Hematopoietic multipotent progenitor cell (in vitro differentiated cells): ENCODE measurements at places on chromosomes 7 and 10. TPM values are rescaled to one million over a fixed set of nuclear protein-coding genes. Genes with fewer than 3 reads are reported as not detected.
A peak's percentile ranks its signal among the peaks of the same experiment; 100 is the strongest.

GRCh38 chr7:125184801-125185200, 255.2 kb upstream of the POT1 start:
- DNase-seq, result no peak

Gene RARRES2
- total RNA-seq, result 2.4 TPM

Gene AKR1D1
- not detected for total RNA-seq

Gene HOXA3
- 14.3 TPM for total RNA-seq

DNA sequence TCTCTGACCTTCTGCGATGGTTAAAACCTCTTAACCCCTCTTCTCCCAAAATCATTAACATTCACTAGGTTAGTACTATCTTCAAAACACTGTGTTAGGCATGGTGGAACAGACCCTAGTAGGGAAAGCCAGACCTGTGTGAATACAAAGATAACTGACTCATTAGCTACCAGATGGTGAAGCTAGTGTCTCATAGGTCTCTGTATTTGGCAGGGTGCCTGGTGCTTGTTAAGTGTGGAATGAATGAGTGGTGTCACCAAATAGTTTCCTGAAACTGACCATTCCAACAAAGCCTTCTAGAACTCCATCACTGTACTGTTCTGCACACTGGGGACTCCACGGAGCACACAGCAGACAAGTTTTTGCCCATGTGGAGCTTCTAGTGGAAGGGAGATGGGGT, 27.7 kb upstream of the TM9SF3 start:
- DNase-seq, result no peak

DNA sequence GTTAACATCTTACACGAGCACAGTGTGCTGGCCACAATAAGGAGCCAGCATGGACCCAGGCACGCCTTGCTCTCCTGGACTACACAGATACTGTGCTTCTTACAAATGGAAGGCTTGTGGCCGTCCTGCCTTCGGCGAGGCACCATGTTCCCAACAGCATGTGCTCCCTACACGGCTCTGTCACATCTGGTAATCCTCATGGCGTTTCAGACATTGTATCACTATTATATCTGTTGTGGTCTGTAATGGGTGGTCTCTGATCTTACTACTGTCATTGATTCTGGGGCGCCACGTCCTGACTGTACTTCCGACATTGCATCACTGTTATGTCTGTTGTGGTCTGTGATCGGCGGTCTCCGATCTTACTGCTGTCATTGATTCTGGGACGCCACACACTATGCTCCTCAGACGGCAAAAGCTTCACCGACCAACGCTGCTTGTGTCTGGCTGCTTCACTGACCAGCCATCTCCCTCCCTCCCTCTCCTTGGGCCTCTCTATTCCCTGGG, 195.4 kb downstream of the MAD1L1 start:
- DNase-seq, result no peak

- DNase-seq, result no peak
Measured at GRCh38 chr7:158446706-158447105, 140.9 kb downstream of the PTPRN2 start.

DNA sequence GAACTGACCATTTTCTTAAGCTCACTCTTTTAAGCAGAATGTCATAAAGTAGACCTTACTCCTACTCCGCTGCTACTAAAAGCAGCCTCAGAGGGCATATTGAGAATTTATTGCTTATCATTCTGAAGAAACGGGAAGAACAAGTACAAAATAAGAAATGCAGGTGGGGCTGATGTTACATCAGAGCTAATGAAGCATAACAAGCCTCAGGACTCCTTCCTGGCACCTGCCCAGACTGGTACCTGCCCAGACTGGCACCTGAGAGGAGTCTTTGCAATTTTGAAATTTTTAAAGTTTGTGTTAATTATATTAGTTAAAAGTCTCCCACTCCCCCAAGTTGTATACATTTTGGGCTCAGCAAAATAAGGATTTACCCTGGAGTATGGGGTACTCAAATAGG, 162.4 kb downstream of the SEMA3E start:
- DNase-seq, result no peak

- DNase-seq, result no peak
Measured at GRCh38 chr10:22927166-22927565, 687 bp upstream of the ARMC3 start.

Gene BICC1
- 1.3 TPM for total RNA-seq

Gene UCN3
- not detected for total RNA-seq

DNA sequence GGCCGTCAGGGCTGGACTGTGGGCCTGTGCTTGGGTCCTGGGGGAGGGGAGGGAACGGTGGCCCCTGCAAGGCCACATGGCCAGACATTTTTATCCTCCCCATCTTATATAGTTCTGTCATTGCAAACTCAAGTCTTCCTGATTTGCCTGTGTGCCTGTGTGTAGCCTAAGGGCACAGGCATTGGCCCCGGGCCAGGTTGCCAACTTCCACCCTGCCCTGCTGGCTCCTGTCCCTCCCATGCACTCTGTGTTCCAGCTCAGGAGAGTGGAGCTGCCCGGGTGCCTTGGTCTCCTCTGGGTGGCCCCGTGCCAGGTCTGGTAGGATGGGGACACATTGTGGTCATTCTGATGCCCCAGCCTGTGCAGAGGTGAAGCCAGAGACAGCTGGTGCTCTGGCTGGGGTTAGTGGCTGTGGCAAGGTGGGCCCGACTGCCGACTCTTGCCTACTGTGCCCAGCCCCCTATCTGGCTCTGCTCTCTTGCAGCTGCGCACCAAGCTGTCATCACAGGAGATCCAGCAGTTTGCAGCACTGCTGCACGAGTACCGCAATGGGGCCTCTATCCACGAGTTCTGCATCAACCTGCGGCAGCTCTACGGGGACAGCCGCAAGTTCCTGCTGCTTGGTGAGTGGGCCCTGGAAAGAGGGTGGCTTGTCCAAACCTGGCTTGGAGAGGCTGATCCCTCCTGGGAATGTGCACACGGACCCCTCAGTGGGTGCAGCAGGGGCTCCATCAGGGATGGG, 14.8 kb downstream of the NACAD start:
- no peak for DNase-seq

GRCh38 chr10:124236816-124237215, 143.4 kb upstream of the CHST15 start:
- no peak for DNase-seq

DNA sequence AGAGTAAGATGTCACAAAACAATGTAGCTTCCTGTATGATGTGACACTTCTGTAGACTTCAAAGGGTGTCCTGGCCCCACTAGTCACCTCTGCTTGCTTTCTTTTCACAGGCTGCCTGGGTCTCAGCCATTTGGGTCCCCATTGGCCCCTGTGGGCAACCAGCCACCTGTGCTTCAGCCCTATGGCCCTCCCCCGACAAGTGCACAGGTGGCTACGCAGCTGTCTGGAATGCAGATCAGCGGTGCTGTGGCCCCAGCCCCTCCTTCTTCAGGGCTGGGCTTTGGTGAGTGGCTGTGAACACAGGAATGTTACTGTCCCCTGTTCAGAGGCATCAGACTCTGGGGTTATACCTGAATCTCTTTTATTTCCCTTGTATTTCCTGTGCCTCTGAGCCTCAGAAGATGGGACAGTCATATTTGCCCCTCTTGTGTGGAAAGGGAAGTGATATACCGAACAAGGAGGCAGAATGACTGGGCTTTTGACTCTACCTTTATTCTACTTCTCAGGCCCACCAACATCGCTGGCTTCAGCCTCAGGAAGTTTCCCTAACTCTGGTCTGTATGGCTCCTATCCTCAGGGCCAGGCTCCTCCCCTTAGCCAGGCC, 15.4 kb downstream of the SEC24C start:
- DNase-seq, result no peak

DNA sequence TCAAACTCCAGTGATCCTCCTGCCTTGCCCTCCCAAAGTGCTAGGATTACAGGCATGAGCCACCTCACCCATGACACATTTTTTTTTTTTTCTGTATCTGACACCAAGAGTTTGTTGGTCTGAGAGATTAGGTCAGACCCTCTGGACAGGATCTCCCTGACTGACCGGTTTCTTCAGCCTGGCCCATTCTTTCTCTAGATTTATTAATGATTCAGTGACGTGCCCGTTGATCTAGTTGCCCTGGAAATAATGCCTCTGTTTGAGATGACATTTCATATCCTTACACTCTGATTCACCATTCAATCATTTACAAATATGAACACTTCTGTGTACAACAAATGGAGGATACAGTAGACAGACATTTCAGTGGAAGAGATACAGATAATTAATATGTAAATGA, 1.4 kb upstream of the ZNF212 start:
- DNase-seq, result no peak

DNA sequence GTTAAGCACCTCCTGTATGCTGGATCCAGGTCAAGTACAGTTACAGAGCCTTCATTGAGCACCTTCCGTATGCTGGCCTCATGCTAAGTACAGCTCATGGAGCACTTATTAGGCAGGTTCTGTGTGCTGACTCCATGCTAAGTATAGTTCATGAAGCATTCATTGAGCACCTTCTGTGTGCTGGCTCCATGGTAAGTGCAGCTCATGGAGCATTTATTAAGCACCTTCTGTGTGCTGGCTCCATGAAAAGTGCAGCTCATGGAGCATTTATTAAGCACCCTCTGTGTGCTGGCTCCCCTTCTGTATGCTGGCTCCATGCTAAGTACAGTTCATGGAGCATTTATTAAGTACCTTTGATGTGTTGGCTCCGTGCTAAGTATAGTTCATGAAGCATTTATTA, 30.5 kb downstream of the MMD2 start:
- DNase-seq, result no peak

Gene TUBAL3
- total RNA-seq, result 1.3 TPM

GRCh38 chr10:79056361-79056735, 12.4 kb upstream of the ZMIZ1 start:
- DNase-seq, result no peak

DNA sequence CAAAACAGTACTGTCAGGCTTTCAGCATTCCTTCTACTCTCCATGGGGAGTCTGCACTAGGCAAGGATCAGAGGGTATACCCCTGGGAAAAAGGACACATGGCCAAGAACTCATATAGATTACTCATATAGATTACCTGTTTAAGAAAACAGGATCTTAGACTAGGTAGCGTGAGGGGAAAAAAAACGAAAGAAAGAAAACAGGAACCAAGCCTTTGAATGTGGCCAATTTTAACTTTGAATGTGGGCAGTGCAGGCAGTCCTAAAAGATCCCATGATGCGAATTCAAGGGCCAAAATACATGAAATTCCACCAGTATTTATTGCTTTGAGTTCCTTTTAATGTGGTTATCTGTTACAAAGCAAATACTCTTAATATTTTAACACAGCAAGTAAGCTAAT, 108.6 kb upstream of the TAC1 start:
- DNase-seq, result no peak

Gene NRG3
- not detected for total RNA-seq

DNA sequence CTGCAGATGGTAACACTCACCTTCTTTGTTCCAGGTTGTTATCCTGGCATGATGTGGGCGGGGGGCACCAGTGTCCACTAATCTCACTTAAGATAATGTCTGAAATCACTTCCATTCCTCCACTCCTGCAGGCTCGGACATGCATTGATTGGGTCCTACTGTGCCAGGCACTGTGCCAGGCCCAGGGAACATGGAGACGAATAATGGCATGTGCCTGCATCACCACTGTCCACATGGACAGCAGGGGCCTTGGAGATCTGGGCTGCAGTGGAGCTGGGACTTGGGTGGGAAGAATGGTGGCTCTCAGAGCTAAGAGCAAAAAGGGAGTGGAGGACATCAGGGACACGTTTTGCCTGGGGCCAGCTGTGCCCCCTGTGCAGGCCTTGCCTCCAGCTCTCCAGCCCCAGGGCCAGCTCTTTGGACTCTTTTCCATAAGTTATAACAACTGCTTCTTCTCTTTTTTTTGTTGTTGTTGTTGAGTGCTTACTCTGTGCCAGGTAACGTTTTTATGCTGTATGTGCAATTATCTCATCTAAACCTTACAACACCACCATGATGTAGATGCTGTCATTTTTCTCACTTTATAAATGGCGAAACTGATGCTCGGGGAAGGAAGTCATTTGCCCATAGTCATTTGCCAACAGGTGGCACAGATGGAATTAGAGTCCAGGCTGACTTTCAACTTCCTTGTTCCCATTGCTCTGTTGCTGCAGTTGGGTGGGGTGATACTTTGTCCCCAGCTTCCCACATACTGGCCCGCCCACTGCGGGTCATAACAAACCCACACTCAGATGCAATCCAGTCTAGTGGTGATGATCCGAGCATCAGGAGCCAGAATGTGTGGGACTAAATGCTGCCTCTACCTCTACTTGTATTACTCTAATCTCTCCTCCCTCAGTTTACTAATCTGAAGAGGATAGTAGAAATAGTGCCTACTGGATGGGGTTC, 19.1 kb downstream of the PLPP4 start:
- DNase-seq, result no peak

GRCh38 chr7:151076863-151077704, 3.5 kb downstream of the FASTK start:
- peak; percentile 33 for DNase-seq

DNA sequence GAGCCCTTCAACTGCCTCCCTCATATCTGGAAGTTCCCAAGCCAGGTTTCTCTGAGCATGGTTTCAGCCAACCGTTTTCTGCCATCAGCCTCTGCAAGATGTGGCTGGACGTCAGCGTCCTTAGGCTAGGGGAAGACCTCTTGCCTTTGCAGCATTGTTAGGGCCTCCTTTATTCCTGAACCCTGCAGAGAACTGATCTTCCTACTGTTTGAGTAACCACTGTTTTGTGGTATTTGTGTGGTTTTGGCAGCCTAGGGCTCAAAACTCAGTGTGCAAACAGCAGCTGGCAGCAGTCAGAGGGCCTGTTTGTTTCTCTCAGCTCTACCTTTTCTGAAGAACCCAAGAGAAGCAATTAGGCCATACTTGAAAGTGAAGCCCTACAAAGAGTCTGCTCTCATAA, 83.4 kb upstream of the SEMA3E start:
- DNase-seq, result no peak

DNA sequence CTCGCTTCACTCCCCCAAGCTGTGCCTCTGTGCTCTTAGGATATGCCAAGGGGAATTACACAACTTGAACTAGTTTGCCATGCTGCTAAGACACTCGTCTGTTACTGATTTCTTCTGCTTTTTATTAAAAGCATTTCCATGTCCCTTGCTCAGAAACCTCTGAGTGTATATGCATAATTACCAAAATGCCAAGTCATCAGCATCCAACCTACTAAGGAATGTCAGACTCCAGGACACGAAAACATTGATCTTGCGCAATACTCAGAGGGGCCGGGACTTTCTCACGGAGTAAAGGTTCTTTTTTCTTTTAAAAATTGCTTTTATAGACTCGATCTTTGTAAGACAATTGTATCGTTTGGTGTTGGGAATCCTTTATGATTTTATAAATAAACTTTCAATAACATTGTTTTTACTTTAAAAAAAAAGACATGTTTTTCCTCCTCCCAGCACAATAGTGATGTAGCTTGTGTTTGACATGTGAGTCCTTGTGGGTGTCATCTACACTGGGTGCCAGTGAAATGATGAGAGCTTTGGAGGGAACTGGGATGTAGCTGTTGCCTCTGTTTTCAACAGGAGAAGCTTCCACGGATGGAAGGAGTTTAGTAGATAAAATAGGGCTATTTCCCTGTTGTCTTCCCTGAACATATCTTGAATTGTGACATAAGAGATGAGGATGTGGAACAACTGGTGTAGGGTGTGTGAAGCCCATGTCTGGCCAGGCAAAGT, 43.6 kb downstream of the CNNM1 start:
- DNase-seq, result no peak

Gene CYP2C19
- not detected for total RNA-seq

Gene CCDC186
- 5.9 TPM for total RNA-seq

GRCh38 chr10:112956631-112957350, 6.7 kb downstream of the TCF7L2 start:
- DNase-seq, result no peak

- DNase-seq, result no peak
Measured at GRCh38 chr7:48472640-48473039, 301.4 kb downstream of the ABCA13 start.

GRCh38 chr7:33792547-33793105, 112.7 kb upstream of the BMPER start:
- no peak for DNase-seq

- peak; percentile 66 for DNase-seq
Measured at GRCh38 chr10:68550747-68551411, 9.3 kb upstream of the TET1 start.
